ENCODE measurements at places on chromosomes 7 and 10.

DNA sequence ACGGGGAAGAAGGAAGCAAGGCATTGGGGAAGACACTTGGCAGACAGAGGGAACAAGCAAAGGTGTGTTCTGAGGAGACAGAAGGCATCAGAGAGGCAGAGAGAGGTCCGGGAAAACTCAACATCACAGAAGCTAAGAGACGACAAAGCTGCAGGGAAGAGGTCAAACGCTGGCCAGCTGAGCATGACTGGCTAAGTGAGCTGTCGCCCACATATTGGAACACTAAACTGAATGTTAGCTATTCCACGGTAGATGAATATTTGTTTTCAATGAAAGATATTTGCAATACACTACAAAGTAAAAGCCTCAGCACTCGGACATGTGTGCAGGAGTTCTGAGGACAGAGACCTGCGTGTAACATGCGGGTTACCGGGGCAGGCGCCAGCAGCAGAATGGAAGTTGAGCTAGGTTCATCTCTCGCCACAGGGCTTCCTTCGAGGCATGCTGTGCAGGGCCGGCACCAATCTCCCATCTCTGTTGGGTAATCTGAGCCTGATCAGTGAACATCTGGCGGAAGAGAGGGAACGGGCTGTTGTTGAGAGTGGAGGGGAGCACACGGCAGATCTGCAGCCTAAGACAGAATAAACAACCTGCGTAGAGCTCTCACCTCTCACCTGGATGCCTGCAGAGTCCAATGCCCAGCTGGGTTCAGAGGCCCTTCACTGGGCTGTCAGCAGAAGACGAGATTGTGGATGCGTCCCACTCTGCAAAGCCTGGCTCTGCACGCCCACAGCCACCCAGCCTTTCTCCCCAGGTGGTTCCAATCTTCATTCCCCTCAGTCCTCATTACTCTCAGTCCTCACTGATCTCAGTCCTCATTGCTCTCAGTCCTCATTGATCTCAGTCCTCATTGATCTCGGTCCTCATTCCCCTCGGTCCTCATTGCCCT is 35.9 kb downstream of the INSIG1 start:
- no peak for DNase-seq

DNA sequence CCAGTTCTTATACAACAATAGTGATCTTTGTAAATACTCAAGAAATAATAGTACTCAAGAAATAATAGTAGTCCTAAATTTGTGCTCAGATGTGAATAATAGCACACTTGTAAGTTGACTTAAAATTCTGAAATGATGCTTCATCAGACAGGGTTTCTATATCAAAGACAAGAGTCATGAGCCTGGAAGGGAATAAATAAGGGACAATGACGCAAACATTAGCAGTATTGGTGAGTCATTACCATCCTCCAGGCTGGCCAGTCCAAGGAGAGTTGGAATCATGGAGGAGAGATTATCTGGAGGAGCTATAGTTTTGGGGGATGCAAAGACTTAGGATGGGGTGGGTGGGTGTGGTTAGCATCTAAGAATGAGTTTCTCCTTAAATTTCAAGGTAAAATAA is 6.1 kb upstream of the SH3PXD2A start:
- DNase-seq = no peak

DNA sequence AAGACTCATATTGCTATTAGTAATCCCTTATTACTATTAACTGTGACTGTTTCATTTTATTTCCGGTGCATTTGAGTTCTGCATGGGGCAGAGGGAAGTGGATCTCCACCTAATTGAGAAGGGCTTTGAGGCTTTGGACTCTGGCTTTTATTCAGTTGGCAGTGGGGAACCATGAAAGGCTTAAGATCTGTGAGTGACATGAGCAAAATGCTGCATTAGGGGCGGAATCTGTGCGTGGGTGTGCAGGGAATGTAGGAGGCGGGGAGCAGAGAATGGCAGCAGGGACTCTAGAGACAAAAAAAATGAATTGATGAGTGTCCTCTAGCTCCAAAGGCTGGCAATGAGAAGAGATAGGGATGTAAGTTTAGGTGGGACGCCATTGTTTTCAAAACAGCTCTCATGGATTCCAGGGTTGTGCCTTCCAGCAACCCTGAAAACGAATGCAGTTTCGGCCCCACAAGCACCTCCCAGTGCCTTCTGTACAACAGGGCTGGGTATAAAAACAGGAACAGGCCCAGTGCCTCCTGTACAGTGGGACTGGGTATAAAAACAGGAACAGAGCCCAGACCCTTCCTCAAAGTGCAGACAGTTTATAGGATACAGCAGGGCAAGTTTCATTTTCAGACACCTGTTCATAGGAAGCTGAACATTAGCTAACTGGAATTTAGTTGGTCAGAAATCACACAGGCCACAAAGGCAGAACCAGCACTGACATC is 663.3 kb upstream of the FOXK1 start:
- peak; percentile 10 for DNase-seq

DNA sequence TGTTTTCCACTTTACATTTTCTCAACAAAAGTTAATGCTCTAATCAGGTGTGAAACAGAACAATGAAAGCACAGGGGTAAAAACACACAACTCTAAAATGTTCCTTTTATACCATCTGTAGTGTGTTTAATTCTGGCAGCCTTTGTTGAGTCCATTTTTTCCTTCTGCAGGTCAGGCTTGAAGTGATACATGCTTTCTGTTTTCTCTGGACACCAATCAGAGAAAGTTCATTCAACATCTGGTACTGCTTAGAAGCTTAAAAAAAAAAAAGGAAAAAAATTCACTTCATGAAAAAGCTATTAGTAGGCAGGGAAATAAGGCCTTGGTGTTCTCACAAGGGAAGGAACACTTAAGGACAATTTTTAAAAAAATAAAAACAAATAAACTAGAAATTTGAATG is 231.3 kb upstream of the RHOBTB1 start:
- no peak for DNase-seq

DNA sequence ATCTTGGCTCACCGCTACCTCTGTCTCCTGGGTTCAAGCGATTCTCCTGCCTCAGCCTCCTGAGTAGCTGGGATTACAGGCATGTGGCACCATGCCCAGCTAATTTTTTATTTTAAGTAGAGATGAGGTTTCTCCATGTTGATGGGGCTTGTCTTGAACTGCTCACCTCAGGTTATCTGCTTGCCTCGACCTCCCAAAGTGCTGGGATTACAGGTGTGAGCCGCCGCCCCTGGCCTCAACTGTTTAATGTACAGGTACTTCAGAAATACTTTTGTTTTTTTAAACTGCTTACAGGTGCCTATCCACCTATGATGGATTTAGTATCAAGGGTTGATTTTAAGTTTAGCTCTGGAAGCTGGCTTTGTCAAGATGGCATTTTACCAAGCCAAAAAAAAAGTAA is 55.6 kb downstream of the CDC123 start:
- DNase-seq = no peak

DNA sequence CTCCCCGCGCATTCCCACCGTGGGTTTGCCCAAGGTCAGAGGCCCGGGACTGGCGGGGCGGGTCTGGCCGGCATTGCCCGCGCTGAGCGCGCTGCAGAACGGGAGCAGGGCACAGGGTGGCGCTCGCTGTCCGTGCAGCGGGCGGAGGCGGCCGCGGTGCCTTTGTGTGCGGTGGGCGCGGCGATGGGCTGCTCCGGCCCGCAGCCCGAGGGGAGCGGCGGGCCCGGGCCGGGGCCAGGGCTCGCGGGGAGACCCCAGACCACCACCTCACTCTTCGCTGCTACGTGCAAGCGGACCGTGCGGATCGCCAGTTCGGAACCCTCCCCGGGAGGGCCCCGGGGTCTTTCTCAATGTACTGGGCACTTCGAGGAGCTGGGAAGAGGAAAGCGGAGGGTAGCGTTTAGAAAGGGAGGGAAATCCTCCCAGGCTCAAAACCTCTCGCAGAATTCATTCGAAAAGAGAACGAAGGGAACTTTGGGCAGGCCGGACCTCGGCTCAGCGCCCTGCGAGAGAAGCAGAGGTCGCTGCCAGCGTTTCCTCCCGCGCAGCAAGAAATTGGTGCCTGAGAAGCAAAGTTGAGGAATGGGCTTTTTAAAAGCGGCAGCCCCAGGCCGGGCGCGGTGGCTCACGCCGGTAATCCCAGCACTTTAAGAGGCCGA is 8.5 kb downstream of the SP8 start:
- peak; percentile 85 for DNase-seq

GRCh38 chr7:66279912-66280311 is 74.8 kb downstream of the TPST1 start:
- no peak for DNase-seq

- DNase-seq = no peak
Measured at GRCh38 chr10:28326516-28327490, 23.9 kb upstream of the MPP7 start.

DNA sequence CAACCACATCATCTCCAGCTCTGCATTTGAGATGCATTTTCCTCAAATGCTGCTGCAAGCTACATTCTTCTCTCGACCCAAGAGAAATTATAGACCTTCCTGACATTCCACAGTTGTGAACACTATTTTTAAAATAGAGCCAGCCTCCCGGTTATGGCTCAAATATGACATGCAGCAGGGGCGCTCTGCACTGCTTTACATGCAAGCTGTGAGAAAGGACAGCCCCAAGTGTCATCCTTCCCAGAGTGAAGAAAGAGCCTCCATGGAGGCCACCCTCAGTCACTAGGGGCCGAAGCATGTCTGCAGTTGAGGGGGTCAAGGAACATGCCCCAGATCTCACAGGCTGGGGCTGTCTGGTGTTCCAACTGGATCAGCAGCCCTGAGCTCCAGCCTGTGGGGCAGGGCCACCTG is 63.9 kb upstream of the CHST15 start:
- DNase-seq = no peak

GRCh38 chr7:108156897-108157605 is 26.9 kb upstream of the LAMB4 start:
- DNase-seq = no peak

DNA sequence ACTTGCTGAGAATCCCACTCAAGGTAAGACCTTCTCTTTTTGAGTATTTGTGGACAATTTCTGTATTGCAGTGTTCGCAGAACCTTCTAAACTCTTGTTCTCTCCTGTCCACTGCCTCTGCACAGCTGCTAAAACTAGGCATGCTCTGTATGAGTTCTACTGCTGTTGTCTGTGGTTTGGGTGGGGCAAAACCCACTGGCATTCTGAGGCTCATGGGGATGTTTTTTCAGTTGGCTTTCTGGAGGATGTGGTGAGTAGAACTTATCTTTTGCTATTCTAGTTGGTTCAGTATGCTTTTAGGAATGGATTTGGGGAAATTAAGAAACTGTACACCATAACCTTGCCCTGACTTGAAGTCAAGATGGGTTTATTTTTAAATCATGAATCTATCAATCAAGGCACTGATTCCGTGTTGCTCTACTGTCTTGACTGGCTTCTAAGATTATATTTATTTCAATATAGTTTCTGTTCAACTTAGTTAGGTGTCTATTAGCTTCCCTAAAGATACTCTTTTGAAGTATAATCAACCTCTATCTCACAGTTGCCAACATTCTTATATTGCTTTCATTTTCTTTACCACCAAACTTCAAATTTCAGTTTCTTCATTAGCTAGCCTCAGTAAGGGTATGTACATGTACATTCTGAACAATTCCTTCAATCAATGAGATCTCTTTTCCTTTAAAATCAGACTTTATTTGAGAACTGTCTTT is 25.0 kb upstream of the C1GALT1 start:
- DNase-seq = no peak

GRCh38 chr10:117496031-117496430 is 46.5 kb upstream of the EMX2 start:
- DNase-seq = no peak
